HepG2 (cell line): ENCODE measurements at places on chromosomes 2 and 18. TPM values are rescaled to one million over a fixed set of nuclear protein-coding genes. Genes with fewer than 3 reads are reported as not detected.

The TEKT4 gene
- not detected in 2 replicates for total RNA-seq

The TBR1 gene
- not detected in 2 replicates for total RNA-seq

The TRIM43 gene
- not detected in 2 replicates for total RNA-seq

The SAG gene
- total RNA-seq, result not detected in 2 replicates

The C1QL2 gene
- total RNA-seq, result not detected in 2 replicates

The SERPINB4 gene
- not detected in 2 replicates for total RNA-seq

The CRYGD gene
- total RNA-seq, result not detected in 2 replicates

The CFC1 gene
- total RNA-seq, result not detected in 2 replicates

GRCh38 chr2:127014630-127015029 lies 92.3 kb downstream of the BIN1 start:
- DNase-seq, result no peak

DNA sequence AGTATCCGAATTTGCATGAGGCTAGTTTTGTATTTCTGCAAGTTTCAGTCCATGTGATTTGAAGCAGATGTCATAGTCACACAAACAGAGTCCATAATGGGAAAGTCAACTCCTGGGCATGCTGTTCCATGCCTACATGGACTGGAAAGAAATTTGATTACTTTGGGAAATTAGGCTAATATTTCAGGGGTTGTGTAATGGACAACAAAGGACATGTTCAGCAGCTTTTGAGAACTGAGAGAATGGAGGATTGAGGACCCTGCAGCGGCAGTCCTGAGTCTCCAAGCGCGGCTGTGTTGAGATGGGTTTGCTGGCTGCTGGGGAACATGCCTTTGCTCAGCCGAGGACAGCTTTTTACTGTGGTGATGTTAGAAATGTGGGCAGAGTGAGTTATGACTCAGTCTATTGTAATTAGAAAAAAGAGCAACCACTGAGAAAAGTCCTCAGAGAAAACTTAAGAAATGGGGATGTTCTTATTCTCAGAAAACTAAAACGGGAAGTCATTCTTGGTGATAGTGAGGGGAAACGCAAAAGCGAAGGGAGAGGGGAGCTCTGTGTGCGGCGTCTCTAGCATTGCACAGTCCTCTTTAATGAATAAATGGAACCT lies 149.2 kb downstream of the FAM210A start:
- no peak for DNase-seq

DNA sequence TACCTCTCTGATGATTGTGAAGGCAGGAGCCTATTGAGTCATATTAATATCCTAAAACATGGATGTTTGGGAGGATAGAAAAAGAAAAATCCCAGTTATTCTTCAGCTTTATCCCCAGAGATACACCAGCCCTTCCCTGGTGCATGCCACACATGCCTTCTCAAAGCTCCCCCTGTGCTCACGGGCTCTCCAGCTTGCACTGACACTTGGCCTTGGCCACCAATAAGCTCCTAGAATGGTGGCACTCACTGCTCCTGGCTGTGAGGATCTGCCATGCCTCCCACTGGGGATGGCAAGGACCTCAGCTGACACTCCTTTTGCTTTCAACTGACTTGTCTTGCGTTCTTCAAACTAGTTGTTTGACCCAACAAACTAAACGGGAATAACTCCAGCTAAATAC lies 15.9 kb downstream of the SLC14A1 start:
- no peak for DNase-seq

- no peak for DNase-seq
Measured at GRCh38 chr2:10419553-10420257, 28.4 kb downstream of the ODC1 start.

DNA sequence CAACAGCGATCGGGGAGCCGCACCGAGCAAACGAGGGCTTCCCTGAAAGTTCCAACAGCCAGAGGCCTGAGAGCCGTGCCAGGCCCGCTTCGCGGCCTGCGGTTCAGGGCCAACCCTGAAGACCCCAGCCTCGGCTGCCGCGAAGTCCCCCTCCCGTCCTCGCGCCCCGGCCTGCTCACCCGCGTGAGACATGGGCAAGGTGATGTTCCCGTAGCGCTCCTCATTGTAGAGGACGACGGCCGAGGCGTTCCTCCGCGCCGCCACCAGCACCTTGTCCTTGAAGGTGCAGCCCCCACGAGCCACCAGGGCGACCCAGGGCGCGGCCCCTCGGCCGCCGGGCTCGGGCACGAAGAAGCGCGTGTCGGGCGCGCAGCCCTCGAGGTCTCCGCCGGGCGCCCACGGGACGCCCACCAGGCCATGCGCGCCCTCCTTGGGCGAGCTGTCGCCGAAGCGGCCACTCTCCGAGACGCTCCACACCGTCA lies 510 bp downstream of the RNF149 start:
- DNase-seq, result no peak

DNA sequence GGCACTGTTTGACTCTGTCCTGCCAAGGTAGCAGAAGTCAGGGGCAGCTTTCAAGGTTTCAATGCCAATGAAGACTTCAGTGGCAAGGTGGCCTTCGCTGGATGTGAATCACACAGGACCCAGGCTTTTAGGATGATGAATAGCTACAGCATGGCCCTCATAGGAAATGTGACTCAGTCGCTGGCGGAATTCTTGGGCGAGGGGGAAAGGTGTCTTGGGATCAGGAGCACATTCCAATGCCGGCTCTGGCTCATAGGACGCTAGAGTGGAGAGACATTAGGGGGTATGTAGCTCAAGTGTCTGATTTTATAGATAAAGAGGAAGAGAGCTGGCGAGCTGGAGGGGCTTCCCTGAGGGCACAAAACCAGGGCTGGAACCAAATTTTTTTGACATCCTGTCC lies 68.6 kb downstream of the SMIM21 start:
- DNase-seq, result no peak

DNA sequence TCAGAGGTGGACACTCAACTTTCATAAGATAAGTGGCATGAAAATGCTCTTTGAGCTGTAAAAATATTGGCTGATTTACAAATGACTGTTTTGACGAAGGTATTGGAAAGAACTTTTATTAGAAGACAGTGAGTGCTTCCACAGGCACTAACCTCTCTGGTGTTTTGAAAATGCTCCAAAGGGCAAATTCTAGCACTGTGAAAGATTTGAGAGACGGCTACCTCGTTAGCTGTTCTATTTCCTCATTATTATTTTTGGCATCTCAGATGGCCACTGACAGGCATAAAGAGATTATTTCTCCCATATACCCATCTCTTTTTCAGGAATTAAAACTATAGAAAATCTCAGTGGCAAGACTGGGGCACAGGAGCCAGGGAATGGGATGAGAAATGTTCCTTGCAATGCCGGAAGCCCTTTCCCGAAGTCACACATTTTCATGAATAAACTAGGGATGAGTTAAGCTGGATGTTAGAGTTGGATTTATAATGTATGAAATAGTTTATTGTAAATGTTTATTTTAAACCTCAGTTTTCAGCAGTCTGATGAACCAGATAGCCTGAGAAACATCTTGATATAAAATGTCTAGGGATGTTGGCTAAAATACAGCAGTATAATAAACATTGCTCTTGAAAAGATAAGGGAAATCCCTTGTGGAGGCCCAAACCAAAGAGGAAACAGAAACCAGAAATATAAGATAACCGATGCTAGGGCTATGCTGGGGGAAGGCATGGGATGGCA lies 175.7 kb downstream of the ASB1 start:
- no peak for DNase-seq

- no peak for DNase-seq
Measured at GRCh38 chr18:52510139-52510538, 170.1 kb downstream of the DCC start.

GRCh38 chr2:207182911-207183310 lies 17.2 kb upstream of the KLF7 start:
- no peak for DNase-seq

- DNase-seq, result no peak
Measured at GRCh38 chr18:48215876-48216638, 193.1 kb downstream of the ZBTB7C start.

DNA sequence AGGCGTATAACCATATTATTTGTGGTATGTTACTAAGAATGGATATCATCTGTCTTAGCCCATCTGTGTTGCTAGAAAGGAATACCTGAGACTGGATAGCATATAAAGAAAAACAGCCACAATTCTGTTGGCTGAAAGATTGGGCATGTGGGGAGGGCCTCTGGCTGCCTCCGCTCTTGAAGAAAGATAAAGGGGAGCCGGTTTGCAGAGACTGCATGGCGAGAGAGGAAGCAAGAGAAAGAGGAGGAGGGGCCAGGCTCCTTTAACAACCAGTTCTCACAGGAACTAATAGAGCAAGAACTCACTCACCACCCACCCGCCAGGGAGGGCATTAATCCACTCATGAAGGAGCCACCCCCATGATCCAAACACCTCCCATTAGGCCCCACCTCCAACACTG lies 29.2 kb upstream of the UXS1 start:
- no peak for DNase-seq

DNA sequence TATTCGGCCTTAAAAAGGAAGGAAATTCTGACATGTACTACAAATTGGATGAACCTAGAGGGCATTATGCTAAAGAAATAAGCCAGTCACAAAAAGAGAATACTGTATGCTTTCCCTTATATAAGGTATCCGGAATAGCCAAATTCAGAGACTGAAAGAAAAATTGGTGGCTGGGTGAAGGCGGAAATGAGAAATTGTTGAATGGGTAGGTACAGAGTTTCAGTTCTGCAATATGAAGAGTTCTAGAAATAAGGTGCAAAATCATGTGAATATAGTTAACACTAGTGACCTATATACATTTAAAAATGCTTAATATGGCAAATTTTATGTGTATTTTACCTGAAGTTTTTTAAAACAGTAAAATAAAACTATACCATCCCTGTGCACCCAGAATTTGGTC lies 43.1 kb downstream of the RMP24 start:
- no peak for DNase-seq

DNA sequence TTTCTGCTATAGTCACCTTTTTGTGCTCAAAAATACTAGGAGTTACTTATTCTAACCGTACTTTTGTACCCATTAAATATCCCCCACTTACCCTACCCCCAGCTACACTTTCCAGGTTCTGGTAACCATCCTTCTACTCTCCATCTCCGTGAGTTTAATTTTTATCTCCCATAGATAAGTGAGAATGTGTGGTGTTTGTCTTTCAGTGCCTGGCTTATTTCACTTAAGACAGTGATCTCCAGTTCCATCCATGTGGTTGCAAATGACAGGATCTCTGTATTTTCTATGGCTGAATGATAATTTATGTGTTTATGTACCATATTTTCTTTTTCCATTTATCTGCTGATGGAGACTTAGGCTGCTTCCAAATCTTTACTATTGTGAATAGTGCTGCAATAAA lies 323.3 kb downstream of the ZNF804A start:
- DNase-seq, result no peak

- no peak for DNase-seq
Measured at GRCh38 chr18:67932271-67932670, 415.8 kb upstream of the DSEL start.

GRCh38 chr18:21241301-21242048 lies 557 bp upstream of the GREB1L start:
- DNase-seq, result no peak

GRCh38 chr2:143489145-143489544 lies 359.9 kb downstream of the ARHGAP15 start:
- no peak for DNase-seq

GRCh38 chr18:5439986-5440696 lies 103.7 kb downstream of the EPB41L3 start:
- no peak for DNase-seq
